A549 (cell line): ENCODE measurements at places on chromosomes 2 and 18. TPM values are rescaled to one million over a fixed set of nuclear protein-coding genes. Genes with fewer than 3 reads are reported as not detected.
A peak's percentile ranks its signal among the peaks of the same experiment; 100 is the strongest.

The KIAA2012 gene
- polyA plus RNA-seq, result 0.03 to 0.05 TPM (median 0.04 TPM) in 3 replicates

The TUBA4B gene
- polyA plus RNA-seq, result 0.55 to 0.73 TPM (median 0.71 TPM) in 3 replicates

The REG3A gene
- not detected in 3 replicates for polyA plus RNA-seq

DNA sequence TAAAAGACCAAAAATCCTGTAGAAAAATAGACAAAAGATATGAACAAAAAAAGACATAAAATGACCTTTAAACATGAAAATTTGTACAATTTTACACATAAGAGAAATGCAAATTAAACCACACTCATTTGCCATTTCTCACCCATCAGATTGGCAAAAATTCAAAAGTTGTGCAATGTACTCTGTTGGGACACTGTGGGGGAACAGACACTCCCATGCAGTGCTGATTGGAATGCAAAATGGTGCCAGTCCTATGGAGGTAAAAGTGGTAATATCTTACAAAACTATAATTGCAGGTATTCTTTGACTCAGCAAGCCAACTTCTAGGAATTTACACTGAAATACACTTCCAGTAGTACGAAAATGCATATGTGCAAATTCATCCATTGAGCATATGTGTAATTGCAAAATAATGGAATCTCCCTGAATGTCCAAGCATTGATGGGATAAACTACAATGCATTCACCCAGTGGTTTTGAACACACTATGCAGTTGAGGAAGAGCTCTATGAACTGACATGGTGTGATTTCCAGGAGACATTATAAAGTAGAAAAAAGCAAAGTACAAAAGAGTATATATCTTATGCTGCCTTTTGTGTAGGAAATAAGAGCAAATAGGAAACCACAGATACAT is 201.8 kb upstream of the ZNF521 start:
- DNase-seq, result no peak

DNA sequence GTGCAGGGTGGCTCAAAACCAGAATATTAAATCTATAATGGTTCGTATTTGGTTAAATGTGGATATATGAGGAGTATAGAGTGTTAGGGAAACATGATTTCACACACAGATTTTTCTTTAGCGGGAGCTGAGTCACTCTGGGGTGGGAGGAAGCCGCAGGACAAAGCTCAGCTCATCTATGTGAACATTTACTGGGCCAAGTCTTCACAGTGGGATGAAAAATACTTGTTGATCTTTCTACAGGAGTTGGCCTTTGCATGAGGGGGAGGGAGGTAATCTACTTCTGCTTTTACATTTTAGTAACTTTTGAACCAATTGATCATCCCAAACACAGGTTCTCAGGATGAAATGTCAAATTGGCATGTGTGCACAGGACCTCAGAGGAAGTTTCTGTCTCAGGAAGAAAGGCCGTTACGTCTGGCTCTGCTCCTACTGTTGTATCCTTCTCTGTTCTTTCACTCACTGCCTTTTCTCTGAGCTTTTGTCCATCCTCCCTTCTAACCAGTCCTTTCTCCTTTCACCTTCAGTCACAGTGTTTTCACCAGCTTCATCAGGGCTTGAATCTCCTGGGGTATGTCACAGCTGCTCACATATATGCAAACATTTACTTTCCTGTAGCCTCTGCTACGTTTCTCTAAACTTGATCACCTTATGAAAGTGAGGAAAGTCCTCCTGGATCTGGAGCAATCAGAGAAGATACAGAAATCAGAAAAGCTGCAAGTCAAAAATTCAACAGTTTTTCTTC is 943.3 kb upstream of the FANCL start:
- DNase-seq, result no peak

GRCh38 chr2:173412628-173413027 is 58.0 kb downstream of the CDCA7 start:
- no peak for DNase-seq

DNA sequence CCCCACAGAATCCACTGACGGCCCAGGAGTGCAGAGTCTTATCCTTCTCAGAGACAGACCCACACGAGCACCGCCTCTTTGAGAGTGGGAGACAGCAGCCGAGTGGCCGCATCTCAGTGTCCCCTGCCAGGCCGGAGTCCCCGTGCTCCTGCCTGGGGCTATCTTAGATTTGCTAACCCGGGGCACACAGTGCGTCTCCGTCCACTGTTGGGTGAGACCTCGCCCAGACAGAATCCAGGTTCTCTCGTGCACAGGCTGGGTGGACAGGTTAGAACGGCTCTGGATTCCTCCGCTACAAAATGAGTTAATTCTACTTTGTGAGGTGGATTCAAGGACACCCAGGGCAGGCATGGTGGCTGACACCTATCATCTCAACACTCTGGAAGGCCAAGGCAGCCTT is 88.3 kb downstream of the ZNF516 start:
- no peak for DNase-seq

DNA sequence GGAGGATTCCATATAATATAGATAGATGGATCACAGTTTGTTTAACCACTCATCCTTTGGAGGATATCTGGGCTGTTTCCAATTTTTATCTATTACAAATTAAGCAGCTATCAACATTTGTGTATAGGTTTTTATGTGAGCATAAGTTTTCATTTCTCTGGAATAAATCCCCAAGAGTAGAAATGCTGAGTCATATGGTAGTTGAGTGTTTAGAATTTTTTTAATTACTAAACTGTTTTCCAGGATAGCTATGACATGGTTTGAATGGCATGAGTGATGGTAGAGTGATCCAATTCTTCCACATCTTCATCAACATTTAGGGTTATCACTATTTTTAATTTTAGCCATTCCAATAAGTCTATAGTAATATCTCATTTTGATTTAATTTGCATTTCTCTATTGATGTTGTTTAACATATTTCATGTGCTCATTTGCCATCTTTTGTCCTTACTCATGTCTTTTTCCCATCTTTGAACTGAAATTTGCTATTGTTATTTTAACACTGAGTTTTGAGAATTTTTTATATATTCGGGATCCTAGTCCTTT is 31.4 kb downstream of the ABCB11 start:
- DNase-seq, result no peak

- DNase-seq, result no peak
Observed at GRCh38 chr2:86790676-86791572, at the start of gene CD8A. Gene CD8A, minus strand, starts transcription at chr2:86790913. Its CDS starts 88 bp downstream, at chr2:86790825.

The PMAIP1 gene
- polyA plus RNA-seq, result 9.7 to 10.6 TPM (median 9.7 TPM) in 3 replicates

GRCh38 chr18:48563027-48563426 is 24.2 kb downstream of the CTIF start:
- peak; percentile 16 for DNase-seq

DNA sequence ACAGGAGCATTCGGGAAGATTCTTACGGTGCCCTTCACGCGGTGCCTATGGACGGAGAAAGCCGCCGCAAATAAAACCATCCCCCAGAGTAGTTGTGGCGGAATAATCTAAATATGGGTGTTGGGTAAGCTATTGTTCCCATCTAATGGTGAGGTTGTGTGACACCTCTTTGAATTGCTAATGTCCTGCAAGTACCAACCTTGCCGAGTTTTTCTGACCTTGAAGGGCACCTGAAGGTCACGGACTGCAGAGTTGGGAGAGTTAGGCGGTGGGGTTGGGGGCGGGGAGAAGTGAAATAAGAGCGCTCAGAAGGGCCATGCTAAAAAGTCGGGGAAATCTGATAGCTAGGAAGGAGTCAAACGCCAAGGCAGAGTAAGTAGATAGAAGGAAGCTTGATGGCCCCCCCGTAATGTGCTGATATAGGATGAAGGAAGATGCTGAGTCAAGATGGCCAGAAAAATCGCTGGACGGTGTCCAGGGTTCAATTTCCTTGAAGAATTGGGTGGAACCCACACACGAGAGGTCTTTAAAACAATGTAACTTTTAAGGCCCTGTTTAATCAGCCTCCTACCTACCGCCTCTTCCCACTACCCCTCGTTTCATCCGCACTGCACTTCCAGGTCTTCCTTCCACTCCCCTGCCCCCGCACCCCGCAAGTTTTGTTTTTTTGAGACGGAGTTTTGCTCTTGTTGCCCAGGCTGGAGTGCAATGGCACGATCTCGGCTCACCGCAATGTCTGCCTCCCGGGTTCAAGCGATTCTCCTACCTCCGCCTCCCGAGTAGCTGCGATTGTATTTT is 600 bp downstream of the KATNAL2 start:
- DNase-seq, result peak; percentile 10

DNA sequence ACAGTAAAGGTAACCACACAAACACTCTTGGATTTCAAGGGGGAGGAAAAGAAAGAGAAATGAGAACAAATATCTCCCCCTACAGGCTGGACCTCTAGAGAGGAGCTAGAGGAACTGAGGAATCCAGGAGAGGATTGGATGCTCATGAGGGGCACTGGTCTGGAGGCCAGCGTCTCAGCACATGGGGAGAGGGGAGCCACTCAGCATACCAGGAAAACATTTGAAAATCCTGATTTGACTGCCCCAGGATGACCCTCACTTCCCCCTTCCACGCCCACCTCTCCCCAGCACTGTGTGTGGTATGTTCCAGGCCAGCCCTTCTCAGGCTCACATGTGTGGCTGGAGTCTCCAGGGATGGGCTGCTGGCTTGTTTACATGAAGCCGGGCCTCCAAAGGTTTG is 396.8 kb upstream of the ID2 start:
- no peak for DNase-seq

DNA sequence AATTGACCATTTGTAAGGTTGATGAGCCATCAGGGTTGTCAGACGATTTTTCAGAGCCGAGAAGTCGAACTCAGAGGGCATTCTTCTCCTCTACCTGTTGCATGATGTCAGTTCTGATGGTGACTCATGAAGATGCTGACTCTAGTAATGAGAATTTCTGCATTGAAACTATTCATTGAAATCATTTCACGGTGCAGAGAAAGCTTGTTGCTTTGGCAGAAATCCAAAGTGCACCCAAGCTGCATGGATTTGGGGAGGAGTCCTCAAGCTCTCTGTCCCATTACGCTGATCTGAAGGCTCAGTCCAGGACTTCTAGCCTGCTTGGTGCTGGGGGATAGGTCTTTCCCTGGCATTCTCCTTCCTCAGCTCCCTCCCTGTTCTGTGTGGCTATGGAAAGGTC is 125.7 kb upstream of the PXDN start:
- no peak for DNase-seq

The ELOA2 gene
- polyA plus RNA-seq, result not detected in 3 replicates

The EVA1A gene
- 13.5 to 19.0 TPM (median 16.1 TPM) in 3 replicates for polyA plus RNA-seq

The STARD6 gene
- polyA plus RNA-seq, result not detected in 3 replicates

The CD8A gene
- polyA plus RNA-seq, result 0.10 to 0.25 TPM (median 0.22 TPM) in 3 replicates

GRCh38 chr2:55175254-55176093 is 56.6 kb downstream of the CLHC1 start:
- DNase-seq, result peak; percentile 75

GRCh38 chr2:127196998-127197397 is 23.1 kb downstream of the CYP27C1 start:
- DNase-seq, result peak; percentile 46

The DTNA gene
- polyA plus RNA-seq, result 0.12 TPM in 1 of 3 replicates, not detected in the others

GRCh38 chr2:172464400-172465129 is 37.2 kb downstream of the ITGA6 start:
- no peak for DNase-seq

The RIOK3 gene
- 25.3 to 29.4 TPM (median 26.9 TPM) in 3 replicates for polyA plus RNA-seq

The LYG2 gene
- not detected in 3 replicates for polyA plus RNA-seq

The C2orf76 gene
- polyA plus RNA-seq, result 14.2 to 17.7 TPM (median 16.6 TPM) in 3 replicates

GRCh38 chr2:214328941-214329340 is 81.9 kb upstream of the VWC2L start:
- no peak for DNase-seq

- DNase-seq, result no peak
Observed at GRCh38 chr2:204483608-204484081, 61.6 kb upstream of the PARD3B start.

DNA sequence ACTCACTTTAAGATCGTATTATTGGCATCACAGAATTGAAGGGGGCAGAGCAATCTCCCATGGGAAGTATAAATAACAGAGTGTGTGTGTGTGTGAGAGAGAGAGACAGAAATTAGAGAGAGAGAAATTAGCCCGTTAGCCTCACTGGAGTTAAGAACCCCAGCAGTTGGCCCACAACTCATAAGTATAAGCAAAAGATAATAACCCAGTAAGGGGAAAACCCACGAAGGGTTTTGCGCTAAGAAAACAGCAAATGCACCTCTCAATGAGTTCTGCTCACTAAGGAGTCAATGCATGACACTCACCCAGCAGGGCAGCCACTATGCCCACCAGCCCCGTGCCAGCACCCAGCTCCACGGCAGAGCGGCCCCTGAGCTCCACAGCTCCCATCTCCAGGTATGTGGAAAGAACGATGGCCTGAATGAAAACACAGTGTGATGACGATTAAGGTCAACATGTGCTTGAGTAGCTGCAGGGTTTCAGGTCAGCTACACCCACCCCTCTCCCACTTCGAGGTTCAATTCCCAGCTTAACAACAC is 3.6 kb downstream of the METTL21A start:
- no peak for DNase-seq

The RNF152 gene
- polyA plus RNA-seq, result 0.04 TPM in 1 of 3 replicates, not detected in the others

- no peak for DNase-seq
Observed at GRCh38 chr18:37316468-37316867, 249.1 kb downstream of the CELF4 start.

DNA sequence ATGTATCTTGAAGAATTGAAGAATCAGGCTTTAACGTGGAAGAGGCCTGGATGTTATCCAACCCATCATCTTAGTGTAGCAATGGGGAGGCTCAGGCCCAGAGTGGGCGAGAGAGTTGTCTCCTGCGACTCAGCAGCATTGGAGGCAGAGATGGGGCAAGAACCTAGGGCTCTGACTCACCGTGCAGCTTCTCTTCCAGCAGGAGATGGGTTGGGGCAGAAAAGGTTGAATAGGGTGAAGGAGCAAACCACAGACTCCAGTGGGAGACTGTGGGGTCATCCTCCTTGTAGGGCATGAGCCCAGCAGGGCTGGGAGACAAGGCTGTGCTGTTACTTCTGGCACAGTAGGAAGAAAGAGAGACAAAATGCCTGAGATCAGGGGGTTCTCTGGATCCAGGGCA is 1.4 kb downstream of the IL36RN start:
- no peak for DNase-seq

- DNase-seq, result no peak
Observed at GRCh38 chr2:230050136-230050535, 18.6 kb downstream of the SLC16A14 start.

- DNase-seq, result peak; percentile 3
Observed at GRCh38 chr18:323253-323622, 55.4 kb upstream of the THOC1 start.

DNA sequence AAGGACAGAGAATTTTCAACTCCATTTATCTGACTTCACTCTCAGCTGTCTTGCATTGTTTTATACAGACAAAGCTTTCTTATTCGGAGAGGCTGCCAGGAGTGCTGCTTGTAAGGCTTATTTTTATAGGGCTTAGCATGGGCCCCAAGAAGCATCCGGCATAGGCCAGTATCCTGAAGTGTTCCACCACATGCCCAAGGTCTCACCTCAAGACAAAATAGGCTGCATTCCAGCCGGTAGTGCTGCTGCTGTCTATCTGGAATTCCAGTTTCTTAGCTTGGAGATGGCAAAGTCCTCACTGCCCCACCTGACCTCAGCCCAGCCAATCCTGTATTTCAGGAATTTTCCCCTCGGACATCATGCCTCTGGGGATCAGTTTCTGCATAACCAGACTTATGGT is 47.6 kb upstream of the MCFD2 start:
- DNase-seq, result no peak

GRCh38 chr18:63679820-63680606 is 18.3 kb upstream of the SERPINB3 start:
- peak; percentile 14 for DNase-seq

The PROKR1 gene
- not detected in 3 replicates for polyA plus RNA-seq
